Activated CD8-positive, alpha-beta T cell treated with anti-CD3 and anti-CD28 coated beads for 36 hours (primary cell): ENCODE measurements at places on chromosomes 13 and 19. TPM values are rescaled to one million over a fixed set of nuclear protein-coding genes. Genes with fewer than 3 reads are reported as not detected.

DNA sequence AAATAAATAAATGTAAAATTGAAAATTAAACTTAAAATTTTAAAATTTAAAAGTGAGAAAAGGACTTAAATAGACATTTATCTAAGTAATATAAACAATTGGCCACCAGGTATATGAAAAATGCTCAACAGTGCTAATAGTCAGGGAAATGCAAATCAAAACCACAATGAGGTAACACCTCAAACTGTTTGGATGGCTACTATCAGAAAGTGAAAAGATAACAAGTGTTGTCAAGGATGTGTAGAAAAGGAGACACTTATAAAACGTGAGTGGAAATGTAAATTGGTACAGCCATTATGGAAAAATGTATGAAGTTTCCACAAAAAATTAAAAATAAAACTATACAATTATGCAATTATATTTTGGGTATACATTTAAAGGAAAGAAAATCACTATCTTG lies 752.2 kb downstream of the EFNB2 start:
- no peaks in the 10 kb centered on the region for H3K36me3 ChIP-seq
- H3K27ac ChIP-seq = no peak overlapping the region
- no peaks in the 10 kb centered on the region for H3K27me3 ChIP-seq
- no peak overlapping the region for H3K4me3 ChIP-seq

GRCh38 chr13:43364210-43365038 lies 341.0 kb downstream of the DNAJC15 start:
- H3K36me3 ChIP-seq = no peaks in the 10 kb centered on the region
- peaks cover 13% of the 10 kb centered on the region for H3K4me1 ChIP-seq
- no peaks in the 10 kb centered on the region for H3K27me3 ChIP-seq
- no peak overlapping the region for H3K4me3 ChIP-seq
- no peak overlapping the region for H3K27ac ChIP-seq

GRCh38 chr19:53908106-53908934 lies 758 bp upstream of the CACNG7 start:
- no peak overlapping the region for H3K4me3 ChIP-seq
- peak; percentile 73 for DNase-seq
- peaks cover 14% of the 10 kb centered on the region for H3K4me1 ChIP-seq
- peaks cover 65% of the 10 kb centered on the region for H3K27me3 ChIP-seq
- no peaks in the 10 kb centered on the region for H3K36me3 ChIP-seq

GRCh38 chr13:30561511-30561910 lies 56.2 kb upstream of the USPL1 start:
- no peaks in the 10 kb centered on the region for H3K4me1 ChIP-seq
- no peak overlapping the region for H3K4me3 ChIP-seq
- H3K36me3 ChIP-seq = no peaks in the 10 kb centered on the region
- no peaks in the 10 kb centered on the region for H3K27me3 ChIP-seq
- DNase-seq = no peak

GRCh38 chr13:103844471-103844870 lies 778.3 kb upstream of the SLC10A2 start:
- H3K36me3 ChIP-seq = no peaks in the 10 kb centered on the region
- no peaks in the 10 kb centered on the region for H3K27me3 ChIP-seq
- no peak overlapping the region for H3K27ac ChIP-seq
- DNase-seq = no peak

DNA sequence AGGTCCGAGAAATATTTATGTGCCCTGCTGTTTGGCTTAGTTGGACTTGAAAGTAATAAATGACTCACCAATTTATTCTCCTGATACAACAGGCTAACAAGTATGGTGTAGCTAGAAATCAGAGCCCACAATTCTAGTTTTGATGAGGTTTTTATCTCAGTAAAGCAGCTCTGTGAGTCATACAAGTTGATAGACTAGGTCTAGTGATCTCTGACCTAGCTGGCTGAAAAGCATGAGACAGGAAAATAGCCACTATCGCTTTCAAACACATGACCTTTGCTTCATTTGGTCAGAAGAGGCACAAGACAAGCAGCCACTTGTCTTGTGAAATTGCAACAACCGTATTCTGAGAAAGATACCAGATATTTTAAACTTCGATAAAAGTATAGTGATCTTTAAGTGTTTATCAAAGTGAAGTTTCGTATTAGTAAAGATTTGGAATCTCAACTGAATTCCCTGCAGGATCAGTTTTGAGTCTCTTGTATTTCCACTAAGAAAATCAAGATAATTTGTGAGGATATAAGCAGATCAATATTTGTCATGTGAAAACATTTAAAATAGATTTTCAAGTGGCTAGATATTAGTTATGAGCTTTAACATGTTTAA lies 126.7 kb downstream of the MAB21L1 start:
- H3K36me3 ChIP-seq = peaks cover 1% of the 10 kb centered on the region
- no peaks in the 10 kb centered on the region for H3K4me1 ChIP-seq
- no peak overlapping the region for H3K27ac ChIP-seq
- DNase-seq = no peak

DNA sequence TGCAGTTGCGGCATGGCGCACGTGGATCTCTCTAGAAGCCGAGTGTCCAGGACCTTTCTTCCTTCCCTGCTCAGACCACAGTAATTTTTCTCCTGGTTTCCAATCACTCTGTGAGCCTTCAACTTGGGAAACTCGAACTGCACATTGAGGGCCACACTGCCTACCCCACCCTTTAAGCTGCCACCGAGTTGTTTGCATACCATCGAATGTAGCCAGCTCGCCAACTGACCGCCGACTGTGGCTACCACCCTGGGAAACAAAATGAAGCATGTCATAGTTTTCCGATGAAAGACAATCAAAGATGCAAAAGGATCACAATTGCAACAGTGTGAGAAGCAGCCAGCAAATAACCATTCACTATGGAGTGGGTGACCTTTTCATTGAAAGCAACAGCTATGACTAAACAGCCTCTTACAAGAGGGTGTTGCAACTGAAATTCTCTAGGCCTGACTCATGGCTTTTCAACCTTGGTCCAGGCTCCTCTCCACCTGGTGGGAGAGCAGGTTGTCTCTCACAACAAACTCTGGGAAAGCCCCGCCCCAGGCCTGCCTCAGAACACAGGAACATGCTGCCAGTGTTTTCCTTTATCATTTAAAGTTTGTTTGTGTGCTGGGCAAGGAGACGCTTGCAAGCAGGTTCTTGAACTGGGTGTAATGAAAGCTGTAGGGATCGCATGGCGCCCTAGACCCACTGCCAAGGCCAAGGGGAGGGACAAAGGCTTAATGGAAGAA lies 141.7 kb upstream of the SERP2 start:
- no peak overlapping the region for H3K4me3 ChIP-seq
- peak; percentile 47 for DNase-seq
- H3K4me1 ChIP-seq = peaks cover 3% of the 10 kb centered on the region
- H3K36me3 ChIP-seq = no peaks in the 10 kb centered on the region

DNA sequence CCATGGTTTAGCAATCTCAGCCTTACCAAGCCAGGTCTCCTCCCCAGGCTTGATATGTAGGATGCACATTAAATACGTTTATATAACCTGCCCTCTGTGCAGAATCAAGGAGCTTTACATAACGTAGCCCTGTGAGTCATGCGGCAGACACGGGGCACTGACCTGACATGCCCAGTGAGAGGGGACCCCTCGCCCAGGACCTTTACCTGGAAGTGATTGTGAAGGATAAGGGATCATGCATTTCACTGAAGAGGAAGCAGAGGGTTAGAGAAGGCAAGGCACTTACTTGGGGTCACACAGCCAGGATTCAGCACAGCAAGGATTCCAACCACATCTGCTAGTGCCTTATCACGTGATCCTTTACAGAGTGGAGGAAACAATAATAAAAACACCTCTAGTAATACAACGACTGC lies 18.9 kb upstream of the FOSB start:
- peaks cover 5% of the 10 kb centered on the region for H3K36me3 ChIP-seq
- no peak for DNase-seq
- peaks cover 42% of the 10 kb centered on the region for H3K4me1 ChIP-seq
- H3K27me3 ChIP-seq = no peaks in the 10 kb centered on the region

DNA sequence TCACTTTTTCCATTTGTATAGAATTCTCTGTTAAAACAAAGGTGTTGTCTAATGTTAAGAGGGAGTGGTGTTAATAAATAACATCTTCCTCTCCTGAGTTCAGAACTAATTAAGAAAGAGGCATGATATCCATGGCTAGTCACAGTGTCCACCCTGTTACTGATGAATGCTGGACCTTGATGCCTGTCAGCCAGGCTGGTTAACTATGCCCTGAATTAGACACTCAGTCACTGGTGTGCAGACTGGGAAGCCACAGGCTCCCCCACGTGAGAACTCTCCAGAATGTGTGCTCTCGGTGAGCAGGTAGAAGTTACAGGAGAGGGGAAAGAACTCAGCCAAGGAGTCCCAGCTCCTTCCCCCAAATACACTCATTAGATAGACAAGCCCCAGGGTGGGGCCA lies 56.1 kb upstream of the RNF113B start:
- no peak overlapping the region for H3K4me3 ChIP-seq
- no peaks in the 10 kb centered on the region for H3K4me1 ChIP-seq
- peaks cover 5% of the 10 kb centered on the region for H3K27me3 ChIP-seq
- H3K27ac ChIP-seq = no peak overlapping the region
- no peak for DNase-seq
- H3K36me3 ChIP-seq = no peaks in the 10 kb centered on the region

DNA sequence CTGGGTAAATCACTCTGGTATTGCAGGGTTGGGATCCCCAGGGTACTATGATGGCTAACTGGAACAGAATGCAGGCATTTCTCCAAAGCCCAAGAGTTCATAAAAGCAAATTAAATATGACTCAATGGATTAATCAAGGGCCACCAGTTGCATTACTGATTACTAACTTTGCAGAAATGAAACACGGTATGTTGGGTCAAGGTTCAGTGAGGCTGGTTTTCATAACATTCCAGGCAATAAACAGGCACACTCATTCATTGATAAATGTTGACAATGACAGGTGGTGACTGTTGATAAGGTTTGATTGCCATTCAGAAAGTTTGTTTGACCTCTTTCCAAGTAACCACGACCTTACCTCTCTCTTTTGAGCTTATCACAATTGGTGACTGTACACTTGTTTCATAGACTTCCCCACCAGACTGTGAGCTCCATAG lies 506 bp upstream of the AP1M1 start:
- peak overlapping the region; percentile 90 for H3K4me3 ChIP-seq
- no peak for DNase-seq
- peak overlapping the region; percentile 97 for H3K27ac ChIP-seq
- H3K36me3 ChIP-seq = peaks cover 24% of the 10 kb centered on the region

DNA sequence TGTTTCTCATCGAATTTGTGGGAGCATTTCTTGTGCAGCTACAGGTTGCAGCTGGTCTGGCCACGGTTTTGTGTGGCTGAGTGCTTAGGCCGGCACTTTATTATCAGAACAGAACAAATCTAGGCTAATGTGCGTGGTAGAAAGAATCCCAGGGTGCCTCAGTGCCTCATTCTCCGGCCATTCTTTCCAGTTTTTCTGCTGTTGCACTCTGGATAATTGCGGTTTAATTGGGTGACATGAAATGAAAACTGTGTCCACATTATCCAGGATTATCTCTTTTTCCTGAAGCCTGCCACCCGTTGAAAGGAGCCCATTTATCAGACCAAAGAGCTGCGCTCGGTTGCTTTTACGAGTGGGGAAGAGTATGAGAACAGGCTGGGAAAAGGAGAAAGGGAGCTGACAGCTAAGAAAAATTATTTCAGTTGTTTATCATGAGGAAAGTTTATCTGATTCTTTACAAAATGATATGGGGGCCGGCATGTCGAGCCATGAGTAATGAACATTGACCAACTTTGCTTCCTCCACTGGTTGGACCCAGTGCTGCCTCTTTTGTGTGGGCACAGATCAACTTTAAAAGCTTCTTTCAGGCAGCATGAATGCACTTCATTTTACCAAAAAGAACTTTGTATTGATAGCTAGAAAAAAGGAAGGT lies 117.0 kb upstream of the SOX21 start:
- DNase-seq = no peak
- H3K4me3 ChIP-seq = no peak overlapping the region
- H3K27ac ChIP-seq = no peak overlapping the region

DNA sequence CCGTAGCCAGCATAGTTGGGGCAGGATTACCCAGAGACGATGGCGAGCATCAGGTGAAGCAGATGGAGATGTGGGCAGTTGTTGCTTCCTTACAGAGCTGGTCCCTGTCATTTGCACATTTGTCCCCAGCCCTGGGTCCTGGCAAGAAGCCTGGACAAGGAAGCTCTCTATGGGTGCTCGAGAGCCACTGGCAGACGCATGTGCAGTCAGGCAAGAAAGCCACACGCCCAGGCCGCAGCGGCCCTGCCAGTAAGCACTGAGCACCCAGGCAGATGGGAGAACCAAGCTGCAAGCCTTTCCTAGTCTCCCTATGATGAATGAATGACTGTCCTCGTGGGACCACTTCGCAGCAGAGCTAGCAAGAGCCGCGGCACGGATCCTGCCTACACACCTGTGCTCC lies 182.8 kb downstream of the FOXO1 start:
- H3K4me3 ChIP-seq = no peak overlapping the region
- no peak for DNase-seq
- H3K27ac ChIP-seq = peak overlapping the region; percentile 92
- peaks cover 7% of the 10 kb centered on the region for H3K36me3 ChIP-seq

DNA sequence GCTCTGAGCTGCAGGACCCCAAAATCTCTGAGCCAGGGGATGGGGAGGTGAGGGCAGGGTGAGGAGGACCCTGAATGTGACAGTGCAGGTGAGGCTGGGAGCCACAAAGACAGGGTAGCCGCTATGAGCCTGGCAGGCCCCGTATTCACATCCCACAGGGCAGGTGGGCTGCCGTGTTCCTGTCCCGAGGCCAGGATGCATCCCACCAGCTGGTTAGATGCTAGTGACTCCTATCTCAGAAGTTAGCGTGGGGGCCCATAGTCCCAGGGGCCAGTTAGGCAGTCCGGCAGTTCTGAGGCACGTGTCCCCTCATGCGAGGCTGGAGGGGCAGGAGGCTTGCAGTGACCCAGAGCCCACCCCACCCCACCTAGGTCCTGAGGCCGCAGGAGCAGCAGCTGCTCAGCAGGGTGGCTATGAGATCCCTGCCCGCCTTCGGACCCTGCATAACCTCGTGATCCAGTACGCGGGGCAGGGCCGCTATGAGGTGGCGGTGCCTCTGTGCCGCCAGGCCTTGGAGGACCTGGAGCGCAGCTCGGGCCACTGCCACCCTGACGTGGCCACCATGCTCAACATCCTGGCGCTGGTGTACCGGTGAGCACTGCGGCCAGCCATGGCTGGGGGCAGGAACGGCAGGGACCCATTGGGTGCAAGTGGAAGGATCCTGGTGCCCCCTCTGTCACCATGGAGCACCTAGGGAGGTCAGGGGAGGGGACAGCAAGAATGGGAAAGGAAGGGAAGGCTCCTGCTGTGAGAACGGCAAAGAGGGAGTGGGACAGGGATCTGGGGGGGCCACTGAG lies 7.2 kb downstream of the KLC3 start:
- no peak overlapping the region for H3K27ac ChIP-seq
- DNase-seq = no peak
- H3K4me1 ChIP-seq = no peaks in the 10 kb centered on the region
- H3K36me3 ChIP-seq = no peaks in the 10 kb centered on the region
- H3K4me3 ChIP-seq = no peak overlapping the region

ZNF506 gene
- 45.5 TPM for total RNA-seq

ZNF560 gene
- total RNA-seq = 0.16 TPM

LYPD3 gene
- total RNA-seq = 4.4 TPM

HIPK4 gene
- total RNA-seq = not detected

DPF1 gene
- 0.47 TPM for total RNA-seq

FAM216B gene
- not detected for total RNA-seq

SELENOV gene
- not detected for total RNA-seq

CEACAM20 gene
- not detected for total RNA-seq
